Putamen (tissue), 1 donor: ENCODE measurements at places on chromosomes 16 and 17.
A peak's percentile ranks its signal among the peaks of the same experiment; 100 is the strongest.

GRCh38 chr16:9849697-9850245, 332.5 kb downstream of the GRIN2A start:
- DNase-seq: no peak

DNA sequence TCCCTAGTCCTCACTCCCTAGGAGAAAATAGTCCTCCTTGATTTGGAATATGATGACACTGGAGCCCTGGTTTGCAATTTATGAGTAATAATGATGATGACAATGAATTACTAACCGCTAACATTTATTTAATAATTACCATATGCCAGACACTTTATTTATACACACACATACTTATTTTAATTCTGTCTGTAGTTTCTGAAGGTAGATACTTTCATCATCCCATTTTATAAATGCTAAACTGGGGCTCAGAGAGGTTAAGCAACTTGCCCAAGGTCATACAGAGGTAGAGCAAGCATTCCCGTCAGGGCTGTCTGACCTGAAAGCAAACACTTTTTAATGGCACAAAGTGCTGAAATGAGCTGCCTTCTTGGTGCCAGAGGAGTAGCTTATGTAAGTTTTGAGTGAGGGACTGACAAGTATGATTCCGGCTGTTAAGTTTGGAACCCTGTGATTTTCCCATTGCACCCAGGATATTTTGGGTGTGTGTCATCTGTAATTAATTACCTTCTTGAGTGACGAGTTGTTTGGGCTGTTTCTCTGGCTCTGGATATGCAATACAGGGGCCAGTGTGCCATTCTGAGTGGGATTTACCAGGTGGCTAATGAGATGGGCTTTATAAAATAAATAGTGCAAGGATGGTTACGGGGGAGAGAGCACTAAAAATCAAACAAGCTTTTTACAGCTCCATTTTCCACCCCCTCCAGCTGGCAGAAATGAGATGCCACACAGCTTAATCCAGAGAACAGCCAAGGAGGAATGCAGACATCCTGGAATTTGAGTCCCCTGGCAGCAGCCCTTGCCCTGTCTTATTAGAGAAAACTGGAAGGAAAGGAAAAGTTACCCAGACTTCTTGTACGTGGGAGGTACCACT, 211.8 kb downstream of the SNX29 start:
- no peak for DNase-seq

DNA sequence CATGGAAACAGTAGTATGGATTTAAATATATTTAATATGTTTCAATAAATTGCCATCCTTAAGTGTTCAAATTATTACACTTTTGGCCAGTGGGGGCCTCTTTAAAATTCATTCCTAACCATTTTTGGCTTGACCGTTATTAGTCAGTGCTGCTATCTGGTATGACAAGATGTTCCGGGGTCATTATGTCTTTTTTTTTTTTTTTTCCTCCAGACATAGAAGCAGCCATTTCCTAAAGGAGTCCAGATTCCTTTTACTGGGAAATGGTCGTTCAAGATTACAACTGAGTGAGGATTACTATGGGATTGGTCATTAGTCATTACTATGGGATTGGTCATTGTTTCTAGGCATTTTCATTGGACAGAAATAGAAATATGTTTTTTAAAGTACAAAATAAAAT, 53.4 kb downstream of the NF1 start:
- no peak for DNase-seq

- no peak for DNase-seq
Observed at GRCh38 chr16:11572301-11572995, 14.3 kb downstream of the LITAF start.

- DNase-seq: peak; percentile 38
Observed at GRCh38 chr17:2123375-2124251, 68.7 kb downstream of the HIC1 start.

GRCh38 chr16:19291475-19291874, 5.9 kb downstream of the CLEC19A start:
- DNase-seq: peak; percentile 57

- no peak for DNase-seq
Observed at GRCh38 chr16:67548265-67549126, 13.8 kb upstream of the CTCF start.

DNA sequence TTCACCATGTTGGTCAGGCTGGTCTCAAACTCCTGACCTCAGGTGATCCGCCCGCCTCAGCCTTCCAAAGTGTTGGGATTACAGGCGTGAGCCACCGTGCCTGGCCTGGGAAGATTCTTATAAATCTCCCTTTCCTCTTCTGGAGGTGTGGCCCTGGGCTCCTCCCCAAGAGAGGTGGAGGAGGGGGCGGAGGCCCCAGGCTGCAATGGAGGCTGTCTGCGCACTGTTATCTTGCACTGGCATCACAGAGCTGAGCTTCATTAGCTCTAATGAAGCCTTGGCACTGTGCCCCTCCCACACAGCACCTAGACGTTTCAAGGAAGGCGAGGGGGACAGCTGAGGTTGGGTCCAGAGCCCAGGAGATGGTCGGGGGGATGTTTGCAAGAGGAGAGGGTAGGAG, 7.5 kb downstream of the ARHGAP23 start:
- no peak for DNase-seq

DNA sequence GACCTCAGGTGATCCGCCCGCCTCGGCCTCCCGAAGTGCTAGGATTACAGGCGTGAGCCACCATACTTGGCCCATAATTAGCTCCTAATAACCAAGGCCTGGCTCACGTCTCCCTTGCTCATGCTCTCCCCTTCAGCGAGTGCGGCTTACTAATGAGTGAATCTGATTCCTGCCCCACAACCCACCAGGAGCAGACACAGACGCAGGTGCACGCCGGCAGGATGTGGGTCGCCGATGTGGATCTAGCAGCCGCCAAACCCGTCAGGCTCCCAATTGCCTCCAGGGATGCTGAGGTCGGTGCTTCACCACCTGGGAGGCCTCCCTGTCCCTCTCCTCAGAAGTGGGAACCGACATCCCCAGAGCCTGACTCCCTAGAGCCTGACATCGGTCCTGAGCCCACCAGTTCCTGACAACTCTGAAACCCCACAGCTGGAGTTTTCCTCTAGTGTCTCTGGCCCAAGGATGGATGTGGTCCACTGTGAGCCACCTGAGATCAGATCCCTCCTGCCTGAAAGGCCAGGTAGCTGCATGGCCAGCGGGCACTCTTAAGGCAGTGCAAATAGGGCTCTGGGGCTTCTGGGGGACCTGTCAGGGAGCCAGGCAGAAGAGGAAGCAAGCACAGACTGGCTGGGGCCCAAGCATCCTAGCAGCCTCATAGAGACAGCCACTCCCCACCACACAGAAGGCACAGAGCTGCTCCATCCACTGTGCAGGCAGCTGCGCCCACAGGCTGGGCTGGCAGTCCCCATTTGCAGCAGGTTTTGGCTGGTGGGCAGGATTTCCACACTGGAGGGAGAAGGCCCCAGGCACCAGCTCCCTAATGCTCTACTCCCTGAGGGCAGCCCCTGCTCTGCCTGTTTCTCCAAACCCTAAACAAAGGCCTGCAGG, 10.8 kb downstream of the EXOC7 start:
- DNase-seq: no peak

DNA sequence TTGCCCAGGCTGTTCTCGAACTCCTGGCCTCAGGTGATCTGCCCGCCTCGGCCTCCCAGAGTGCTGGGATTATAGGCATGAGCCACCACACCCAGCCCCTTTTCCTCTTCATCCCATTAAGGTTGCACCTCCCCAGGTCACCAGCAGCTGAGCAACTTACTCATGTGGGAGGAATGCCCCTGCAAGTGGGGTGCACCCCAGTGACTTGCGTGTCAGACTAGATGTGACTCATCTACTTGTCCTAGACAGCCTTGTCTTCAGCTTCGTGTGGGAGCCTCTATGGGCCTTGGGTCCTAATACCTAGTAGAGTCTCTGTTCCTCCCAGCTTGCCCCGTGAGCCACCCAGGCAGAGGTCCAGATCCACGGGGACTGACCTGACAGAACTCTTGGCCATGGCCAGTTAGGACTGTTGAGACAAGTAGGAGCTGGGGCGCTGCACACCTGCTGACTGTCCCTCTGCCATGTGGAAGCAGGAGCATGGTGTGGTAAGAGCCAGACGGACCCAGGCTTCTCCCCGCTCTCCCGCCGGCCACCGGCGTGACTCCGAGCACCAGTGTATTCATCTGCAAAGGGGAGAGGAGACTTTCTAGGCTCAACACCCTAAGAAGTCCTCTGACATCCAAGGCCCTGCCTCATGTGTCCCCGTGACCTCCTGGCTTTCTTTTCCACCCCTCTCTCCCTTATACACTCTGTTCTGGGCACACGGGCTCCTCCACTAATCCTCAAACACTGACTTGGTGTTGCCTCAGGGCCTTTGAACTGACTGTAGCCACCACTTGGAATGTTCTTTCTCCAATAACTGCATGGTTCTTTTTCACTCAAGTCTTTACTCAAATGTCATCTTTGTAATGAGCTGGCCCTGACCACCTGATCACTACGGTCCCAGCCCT, 11.6 kb upstream of the CBX4 start:
- DNase-seq: no peak

GRCh38 chr16:81940781-81941560, 70.3 kb downstream of the SDR42E1 start:
- peak; percentile 7 for DNase-seq

DNA sequence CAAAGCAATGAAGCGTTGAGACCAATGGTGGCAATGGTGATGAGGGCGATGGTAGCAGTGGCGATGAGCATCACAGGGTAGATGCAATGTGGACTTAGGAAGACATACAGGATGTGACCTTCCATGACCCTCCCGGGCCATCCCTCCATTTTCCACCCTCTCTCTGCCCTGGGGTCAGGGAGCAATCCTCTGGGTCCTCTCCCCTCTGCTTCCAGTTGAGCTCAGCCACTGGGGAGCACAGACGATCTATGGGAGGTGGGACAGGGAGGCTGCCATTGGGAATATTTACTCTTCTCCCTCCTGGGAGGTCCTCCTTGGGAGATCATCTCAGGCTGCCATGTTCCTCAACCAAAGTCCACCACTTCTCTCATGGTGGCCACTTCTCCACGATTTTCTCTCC, 260.7 kb upstream of the FOXF1 start:
- no peak for DNase-seq

DNA sequence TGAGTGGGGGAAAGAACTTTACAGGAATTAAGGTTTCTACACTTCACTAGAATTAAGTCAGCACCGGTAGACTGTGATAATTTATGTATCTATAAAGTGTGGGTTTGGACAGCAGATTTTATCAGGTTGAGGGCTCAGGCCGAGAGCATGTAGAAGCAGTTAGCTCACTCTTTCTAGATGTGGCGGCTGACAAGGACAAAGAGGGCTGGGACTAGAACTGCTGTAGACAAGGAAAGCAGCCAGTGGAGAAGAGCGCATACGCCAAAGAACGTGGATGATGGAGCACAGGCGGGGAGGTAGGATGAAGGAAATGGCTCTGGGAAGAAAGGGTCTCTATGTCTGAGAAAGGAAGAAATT, 504 bp upstream of the GOSR1 start:
- no peak for DNase-seq

DNA sequence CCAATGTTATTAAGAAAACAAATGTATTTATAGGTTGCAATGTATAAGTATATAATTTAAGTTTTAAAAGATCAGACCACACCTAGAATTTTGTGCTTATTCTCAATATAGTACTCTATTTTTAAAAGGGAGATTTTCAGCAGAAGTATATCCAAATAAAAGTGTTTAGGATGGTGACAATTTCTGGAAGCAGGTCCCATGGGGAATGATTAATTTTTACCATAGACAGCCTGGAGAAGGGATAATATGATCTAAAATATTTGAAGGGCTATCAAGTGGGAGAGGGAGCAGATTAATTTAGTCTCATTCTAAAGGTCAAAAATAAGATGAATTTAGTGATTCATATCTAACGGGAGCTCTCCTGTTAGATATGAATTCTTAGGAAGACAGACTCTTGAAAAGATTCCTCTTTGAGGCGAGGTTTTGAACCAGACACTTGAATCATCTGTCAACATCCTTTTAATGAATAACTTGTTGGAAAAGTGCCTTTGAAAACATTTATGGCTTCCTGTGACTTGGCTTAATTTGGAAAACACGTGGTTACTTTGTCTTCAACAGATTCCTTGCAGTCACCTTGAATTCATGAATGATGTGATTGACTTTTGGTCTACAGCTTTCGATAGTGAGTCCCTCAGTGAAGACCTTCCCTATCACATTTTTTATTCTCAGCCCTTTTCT, 29.3 kb upstream of the SMIM36 start:
- DNase-seq: no peak

- DNase-seq: no peak
Observed at GRCh38 chr16:70429888-70430666, 8.8 kb downstream of the ST3GAL2 start.
